H1 (cell line): ENCODE measurements at places on chromosomes 12 and 14. TPM values are rescaled to one million over a fixed set of nuclear protein-coding genes. Genes with fewer than 3 reads are reported as not detected.

GRCh38 chr12:82507686-82508085 lies 149.4 kb downstream of the METTL25 start:
- no peak for DNase-seq

DNA sequence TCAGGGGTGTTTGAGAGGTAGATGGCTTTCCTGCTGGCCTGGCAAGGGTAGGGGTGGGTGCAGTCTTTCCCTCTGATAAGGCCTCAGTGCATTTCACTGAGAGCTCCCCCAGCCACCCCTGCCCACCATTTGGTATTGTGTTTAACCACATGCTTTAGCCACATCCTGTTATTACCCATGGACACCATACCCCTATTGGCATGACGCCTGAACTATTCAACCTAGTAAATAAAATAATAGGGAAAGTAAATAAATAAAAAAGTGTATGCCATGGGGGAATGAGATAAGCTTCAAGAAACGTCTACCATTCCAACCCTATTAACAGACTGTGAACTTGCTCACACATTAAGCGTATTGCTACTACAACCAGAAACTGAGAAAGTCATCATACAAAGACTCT lies 7.6 kb upstream of the LGR5 start:
- no peak for DNase-seq

- no peak for DNase-seq
Observed at GRCh38 chr12:53222170-53222721, 9.8 kb downstream of the RARG start.

- DNase-seq, result no peak
Observed at GRCh38 chr12:67524861-67525616, 123.5 kb upstream of the DYRK2 start.

- no peak for DNase-seq
Observed at GRCh38 chr12:41437563-41437962, 249.4 kb downstream of the PDZRN4 start.

DNA sequence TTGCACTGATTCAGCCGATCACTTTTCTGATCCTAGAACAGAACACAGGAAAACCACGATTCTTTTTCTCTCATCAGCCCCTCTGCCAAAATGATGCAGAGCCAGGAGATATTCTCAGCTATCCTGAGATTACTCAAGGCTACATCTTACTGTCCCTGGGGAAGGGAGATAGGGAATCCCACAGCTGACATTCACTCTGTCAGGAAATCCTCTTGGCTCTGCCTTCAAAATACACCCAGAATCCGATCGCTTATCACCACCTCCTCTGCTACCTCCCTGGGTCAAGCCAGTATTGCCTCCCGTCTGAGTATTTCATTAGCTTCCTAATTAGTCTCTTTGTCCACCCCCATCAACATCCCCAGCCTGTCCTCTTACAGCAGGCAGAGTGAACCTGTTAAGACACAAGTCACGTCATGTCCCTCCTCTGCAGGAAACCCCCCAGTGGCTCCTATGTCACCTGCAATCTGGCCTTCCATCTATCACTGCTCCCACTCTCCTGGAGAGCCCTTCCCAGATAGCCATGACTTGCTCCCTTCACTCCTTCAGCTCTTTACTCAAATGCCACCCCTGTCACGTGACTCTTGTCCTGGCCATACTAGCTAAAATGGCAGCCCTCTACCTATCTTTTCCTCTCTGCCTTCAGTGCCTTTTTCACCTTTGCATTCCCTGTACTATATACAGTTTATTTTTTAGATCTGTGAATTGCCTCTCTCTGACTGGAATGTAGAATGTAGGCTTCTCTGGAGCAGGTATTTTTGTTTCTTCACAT lies 70.3 kb downstream of the GALNT4 start:
- DNase-seq, result no peak

GRCh38 chr12:12859690-12860089 lies 31.7 kb upstream of the GPRC5A start:
- DNase-seq, result no peak

GRCh38 chr12:1162081-1162760 lies 171.2 kb downstream of the ERC1 start:
- DNase-seq, result no peak

DNA sequence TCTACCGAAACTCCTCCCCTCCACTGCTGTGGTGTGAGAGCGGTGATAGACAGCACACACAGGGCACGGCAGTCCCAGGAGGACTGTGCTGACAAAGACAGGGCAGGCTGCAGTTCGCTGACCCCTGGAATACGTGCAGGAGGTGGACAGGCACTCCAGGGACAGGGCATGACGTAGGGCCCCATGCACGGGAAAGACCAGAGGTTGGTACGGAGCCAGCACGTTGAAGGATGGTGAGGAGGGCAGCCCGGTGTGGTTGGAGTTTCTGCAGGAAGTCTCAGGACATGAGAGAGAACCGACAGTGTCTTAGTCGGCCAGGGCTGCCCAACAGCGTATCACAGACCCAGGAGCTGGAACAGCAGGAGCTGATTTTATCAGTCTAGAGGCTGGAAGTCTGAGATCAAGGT lies 254.2 kb upstream of the FKBP4 start:
- no peak for DNase-seq

DNA sequence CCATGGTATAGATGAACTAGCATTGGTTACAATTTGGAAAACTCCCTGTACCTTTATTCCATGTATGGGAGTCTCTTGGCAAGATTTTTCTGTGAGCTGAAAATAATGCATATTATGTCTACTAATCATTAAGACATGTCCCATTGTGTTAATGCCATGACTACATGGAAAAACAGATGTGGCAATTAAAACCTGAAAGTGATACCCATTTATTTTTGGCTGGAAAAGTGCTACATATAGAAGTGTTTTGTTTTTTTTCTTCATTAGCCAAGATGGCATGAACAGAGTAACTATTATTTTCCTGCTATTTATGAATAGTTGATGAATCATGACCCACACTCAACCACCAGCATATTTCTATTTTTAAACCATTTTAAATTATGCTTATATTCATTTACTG lies 58.2 kb downstream of the ALG10B start:
- DNase-seq, result no peak

DNA sequence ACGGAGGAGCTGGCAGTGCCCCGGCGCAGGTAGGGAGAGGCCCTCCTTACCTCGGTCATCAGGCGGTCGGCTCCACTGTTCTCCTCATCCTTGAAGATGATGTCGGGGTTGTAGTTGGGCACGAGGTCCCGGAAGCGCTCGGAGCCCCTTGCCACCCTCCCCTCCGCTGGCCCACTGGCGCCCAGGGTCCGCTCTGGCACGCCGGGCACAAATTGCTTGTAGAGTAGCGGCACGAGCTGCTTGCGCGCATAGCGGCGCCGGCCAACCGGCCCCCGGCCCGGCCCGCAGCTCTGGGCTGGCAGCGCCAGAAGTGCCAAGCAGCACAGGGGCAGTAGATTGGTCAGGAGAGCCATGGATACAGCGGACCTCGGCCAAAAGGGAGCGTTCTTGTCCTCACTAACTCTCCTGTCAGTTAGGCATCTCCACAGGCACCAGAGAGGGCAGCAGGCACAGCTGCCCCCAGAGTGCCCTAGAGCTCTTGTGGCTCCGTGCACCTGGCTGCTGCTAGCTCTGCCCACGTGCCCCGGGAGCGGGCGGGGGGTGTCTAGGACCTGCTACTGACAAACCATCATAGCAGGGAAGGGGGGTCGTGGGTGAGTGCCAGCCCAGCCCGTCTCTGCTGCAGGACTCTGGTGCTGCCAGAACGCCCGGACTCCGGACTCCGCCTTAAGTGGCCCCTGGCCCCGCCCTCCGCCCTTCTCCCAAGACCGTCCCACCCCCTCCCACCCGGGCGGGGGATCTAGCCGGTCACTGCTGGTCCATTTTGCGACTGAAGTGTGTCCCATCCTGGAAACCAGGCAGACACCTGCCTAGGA lies at the start of gene DHH:
DHH (minus strand) TSS at position 642 of the 815 bp plus-strand sequence; CDS start at position 353, 289 bp downstream.
- DNase-seq, result no peak

GRCh38 chr14:69117020-69117767 lies 35.7 kb downstream of the DCAF5 start:
- no peak for DNase-seq

Gene KRT3
- not detected in 2 replicates for total RNA-seq

Gene GPX2
- 0.30 and 0.50 TPM in 2 replicates for total RNA-seq
